ENCODE measurements at places on chromosomes 2 and 18.

- no peak for DNase-seq
These were observed 318.8 kb upstream of the RAB12 start for GRCh38 chr18:8290435-8290834.

- DNase-seq: no peak
These were observed 17.9 kb downstream of the GREB1 start for GRCh38 chr2:11551569-11552259.

DNA sequence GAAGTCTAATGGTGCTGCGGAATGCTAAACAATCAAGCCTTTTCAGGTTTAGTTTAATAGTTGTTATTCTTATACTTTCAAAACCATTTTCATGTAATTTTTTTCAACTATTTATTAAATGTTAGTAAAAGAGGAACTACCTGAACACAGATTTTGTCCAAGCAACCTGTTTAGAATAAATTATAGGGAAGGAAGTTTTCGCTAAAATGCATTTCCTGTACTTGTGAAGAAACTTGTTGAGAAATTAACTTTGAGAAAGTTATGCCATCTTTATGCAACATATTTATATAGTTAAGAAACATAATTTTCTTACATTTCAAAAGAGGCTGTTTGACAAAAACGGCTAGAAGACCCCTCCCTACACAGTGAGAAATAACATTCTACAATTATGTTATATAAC, 16.6 kb downstream of the MAP4K4 start:
- no peak for DNase-seq

DNA sequence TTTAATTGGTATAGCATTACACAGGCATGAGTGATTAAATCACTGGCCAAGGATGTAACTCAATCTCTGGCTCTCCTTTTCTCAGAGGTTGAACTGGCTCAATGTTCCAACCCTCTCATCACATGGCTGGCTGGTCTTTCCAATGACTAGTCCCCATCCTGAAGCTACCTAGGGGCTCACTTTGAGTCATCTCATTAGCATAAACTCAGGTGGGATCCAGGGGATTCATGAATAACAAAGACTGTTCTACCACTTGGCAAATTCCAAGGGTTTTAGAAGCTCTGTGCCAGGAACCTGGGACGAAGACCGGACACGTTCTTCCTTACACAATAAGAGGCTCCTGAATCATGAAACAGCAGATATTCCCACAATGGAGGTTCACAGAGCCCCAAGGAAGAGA, 145.0 kb upstream of the SPATS2L start:
- DNase-seq: no peak

DNA sequence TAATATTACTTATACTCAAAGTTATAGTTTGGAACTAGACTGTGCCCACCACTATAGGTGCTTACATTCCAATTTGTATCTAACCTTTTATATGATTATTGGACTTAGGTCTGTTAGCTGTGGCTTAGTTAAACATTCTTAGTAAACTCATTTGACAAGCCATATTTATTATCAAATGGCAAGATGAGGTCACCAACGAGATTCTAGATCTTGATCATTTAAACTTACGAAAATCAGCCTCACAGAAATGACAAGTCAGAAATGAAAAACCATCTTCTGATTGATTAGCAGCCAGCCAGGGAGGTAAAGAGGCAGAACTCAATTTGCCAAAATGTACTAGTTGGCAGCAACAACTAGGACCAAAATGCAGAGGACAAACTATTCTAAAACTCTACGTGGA, 100.4 kb upstream of the STK17B start:
- DNase-seq: no peak

DNA sequence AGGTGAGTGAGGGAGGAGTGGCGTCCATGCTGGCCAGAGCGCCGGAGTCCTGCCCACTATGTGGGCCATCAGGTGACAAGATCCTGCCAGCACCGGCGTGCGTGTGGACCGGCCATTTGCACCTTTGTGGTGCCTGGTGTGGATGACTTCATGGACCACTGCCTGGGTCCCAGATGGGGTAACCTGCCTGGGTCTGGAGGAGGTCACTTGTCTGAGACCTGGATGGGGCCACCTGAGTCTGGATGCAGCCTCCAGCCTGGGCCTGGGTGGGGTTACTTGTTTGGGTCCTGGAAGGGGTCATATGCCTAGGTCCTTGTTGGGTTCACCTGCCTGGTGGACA, 299.6 kb downstream of the NDUFA10 start:
- no peak for DNase-seq

DNA sequence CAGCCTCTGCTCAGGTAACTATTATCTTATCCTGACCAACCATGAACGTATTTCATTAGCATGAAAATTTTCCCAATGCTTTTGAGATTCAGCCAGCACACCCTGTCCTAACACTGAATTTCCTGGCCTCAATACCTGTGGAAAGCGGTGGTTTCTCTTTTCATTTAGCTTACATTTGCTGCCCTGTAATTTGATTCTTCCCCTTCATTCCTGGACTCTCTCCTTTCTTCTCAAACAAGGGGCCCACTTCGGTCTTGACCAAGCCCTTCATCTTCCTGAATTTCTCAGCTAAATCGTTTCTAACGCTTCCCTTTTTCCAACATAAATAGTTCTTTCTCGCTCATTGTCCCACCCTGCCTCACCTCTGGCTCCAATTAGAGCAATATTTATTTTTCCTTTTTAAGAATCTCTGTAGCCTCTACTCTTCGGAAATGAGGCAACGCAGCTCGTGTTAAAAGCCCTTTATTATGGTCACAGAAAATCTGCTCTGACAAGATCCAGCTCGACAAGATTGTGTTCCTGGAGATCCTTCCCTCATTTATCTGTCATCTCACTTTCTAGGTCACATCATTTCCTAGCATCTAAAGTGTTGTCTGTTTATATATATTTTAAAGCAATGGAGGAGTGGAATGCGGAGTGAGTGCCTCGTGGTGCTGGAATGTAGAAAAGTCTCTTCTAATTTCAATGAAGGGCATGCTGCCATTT, 49.5 kb upstream of the BCL11A start:
- no peak for DNase-seq

DNA sequence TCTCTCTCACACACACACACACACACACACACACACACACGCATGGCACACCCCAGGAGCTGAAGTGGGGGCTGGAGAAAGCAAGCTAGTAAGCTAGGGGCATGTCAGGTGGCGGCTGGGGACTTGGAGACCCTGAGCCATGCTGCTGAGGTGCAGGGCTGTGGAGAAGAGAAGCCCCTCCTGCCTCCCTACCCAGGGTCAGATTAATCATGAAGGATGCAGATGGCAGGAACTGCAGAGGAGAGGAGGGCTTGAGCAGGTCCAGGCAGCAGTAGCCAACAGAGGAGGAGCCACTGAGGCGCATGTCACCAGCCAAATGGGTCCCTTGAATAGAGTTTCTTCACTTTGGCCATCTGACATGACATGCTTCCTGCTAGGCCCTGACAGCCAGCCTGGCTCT, 9.6 kb downstream of the EDAR start:
- DNase-seq: no peak
